ENCODE measurements at places on chromosomes 5 and 9.
A peak's percentile ranks its signal among the peaks of the same experiment; 100 is the strongest.

- H3K4me3 ChIP-seq: peak overlapping the region; percentile 62
- H3K4me1 ChIP-seq: no peaks in the 10 kb centered on the region
- no peaks in the 10 kb centered on the region for H3K36me3 ChIP-seq
- H3K27me3 ChIP-seq: no peaks in the 10 kb centered on the region
Measured at GRCh38 chr5:6711409-6712141, 1.7 kb upstream of the TENT4A start.

DNA sequence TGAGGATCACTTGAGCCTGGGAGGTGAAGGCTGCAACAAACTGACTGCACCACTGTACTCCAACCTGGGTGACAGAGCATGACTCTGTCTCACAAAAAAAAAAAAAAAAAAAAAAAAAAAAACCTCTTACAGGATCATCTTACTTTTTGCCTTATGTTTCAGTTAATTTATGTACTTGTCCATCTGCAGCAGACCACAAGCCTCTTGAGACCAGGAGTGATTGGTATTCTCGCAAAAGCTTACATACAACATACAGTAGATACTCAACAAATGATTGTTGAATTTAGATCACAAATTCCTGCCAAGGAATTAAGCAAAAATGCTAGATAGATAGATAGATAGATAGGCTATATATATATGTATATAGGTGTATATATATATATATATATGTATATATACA, 12.4 kb downstream of the CEMIP2 start:
- peak; percentile 21 for DNase-seq
- H3K36me3 ChIP-seq: no peaks in the 10 kb centered on the region
- peaks cover 5% of the 10 kb centered on the region for H3K4me1 ChIP-seq
- no peaks in the 10 kb centered on the region for H3K27me3 ChIP-seq

DNA sequence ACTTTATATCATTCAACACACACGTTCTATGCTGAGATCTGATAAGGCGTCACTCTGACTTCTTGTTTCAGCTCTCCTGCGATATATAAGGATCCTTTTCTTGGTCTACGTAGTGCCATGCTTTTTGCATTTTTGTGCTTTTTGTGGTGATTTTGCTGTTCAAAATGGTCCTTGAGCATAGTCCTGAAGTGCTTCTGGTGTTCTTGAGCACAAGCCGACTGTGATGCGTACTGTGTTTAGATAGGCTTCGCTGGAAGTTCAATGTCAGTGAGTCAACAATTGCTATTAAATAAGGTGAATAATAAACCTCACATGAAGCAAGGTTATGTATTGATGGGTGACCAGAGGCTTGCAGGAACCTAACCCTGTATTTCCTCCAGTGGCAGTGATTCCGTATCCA, 46.8 kb downstream of the ACO1 start:
- H3K4me3 ChIP-seq: no peak overlapping the region
- no peaks in the 10 kb centered on the region for H3K27me3 ChIP-seq
- no peaks in the 10 kb centered on the region for H3K4me1 ChIP-seq
- H3K27ac ChIP-seq: no peak overlapping the region

DNA sequence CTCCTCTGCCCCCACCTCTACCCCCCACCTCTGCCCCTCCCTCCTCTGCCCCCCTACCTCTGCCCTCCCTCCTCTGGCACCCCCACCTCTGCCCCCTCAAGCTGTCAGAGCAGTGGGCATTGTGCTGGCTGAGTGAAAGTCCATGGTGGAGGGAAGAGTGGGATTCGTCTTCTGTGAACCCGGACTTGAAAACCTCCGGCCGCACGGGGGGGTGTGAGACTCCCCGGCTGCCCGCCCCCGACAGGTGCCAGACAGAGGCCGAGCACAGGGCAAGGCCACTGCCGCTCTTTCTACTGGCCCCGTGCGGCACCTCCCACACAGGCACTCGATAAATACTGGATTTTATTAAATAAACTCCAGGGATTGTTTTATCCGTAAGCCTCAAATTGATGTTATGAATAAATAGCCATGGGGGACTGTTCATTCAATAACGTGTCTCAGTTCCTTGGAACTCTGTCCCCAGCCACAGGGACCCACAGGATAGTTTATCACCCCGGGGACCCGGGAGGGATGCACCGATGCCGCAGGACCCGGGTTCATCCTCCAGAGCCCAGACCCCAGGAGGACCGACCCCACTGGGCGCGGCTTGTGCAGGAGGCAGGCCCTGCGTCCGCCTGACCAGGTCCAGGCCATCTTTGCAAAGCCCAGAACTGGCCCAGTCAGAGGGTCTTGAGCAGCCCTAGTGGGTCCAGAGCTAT, 2.6 kb upstream of the QRFP start:
- no peak overlapping the region for H3K4me3 ChIP-seq
- peaks cover 4% of the 10 kb centered on the region for H3K4me1 ChIP-seq
- peaks cover 24% of the 10 kb centered on the region for H3K27me3 ChIP-seq
- peak; percentile 40 for DNase-seq

DNA sequence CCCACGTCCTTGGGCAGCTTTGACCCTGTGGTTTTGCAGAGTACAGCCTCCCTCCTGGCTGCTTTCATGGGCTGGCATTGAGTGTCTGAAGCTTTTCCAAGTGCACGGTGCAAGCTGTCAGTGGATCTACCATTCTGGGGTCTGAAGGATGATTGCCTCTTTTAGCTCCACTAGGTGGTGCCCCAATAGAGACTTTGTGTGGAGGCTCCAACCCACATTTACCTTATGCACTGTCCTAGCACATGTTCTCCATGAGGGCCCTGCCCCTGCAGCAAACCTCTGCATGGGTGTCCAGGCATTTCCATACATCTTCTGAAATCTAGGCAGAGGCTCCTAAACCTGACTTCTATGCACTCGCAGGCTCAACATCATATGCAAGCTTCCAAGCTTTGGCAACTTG, 644.2 kb upstream of the CDH9 start:
- H3K4me3 ChIP-seq: no peak overlapping the region
- no peaks in the 10 kb centered on the region for H3K4me1 ChIP-seq

DNA sequence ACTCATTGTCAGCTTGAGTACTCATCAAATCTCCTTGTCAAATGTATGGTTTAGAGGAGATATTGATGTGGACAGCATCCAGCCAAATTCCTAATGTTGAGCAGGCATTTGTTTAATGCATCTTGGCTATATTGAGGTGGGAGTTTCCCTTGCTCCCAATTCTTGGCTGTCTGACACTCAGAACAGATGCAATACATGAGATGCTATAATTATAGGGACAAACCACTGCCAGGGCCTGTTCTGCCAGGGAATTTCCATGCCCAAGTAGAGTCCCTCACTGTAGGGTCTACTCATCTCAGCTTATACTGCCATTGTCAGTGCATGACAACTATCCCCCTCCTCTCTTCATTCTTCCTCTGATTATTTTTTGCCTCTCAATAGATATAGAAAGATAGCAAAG, 392.0 kb upstream of the KCNN2 start:
- H3K36me3 ChIP-seq: no peaks in the 10 kb centered on the region
- H3K27ac ChIP-seq: no peak overlapping the region
- no peak overlapping the region for H3K4me3 ChIP-seq
- no peaks in the 10 kb centered on the region for H3K27me3 ChIP-seq
- no peaks in the 10 kb centered on the region for H3K4me1 ChIP-seq

GRCh38 chr5:58887721-58888409, 305.0 kb downstream of the RAB3C start:
- H3K36me3 ChIP-seq: no peaks in the 10 kb centered on the region
- DNase-seq: no peak
- H3K27ac ChIP-seq: no peak overlapping the region
- H3K27me3 ChIP-seq: no peaks in the 10 kb centered on the region
- no peaks in the 10 kb centered on the region for H3K4me1 ChIP-seq

DNA sequence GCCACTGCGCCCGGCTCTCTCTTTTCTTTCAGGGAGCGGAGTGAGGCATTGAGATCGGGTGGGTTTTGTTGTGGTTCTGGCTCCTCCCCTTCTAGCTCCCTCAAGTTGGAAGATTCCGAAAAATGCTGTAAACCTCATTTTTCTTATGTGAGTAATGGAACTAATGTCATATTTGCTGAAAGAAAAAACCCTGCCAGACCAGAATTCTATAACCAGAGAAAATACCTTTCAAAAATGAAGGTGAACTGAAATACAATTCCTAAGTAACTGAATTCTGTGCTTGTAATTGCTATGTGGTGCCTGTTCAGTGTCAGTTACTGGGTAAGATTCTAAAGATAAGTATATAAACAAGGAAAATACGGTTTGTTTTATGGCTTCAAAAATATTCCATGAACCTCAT, 30.9 kb upstream of the CDK20 start:
- no peaks in the 10 kb centered on the region for H3K27me3 ChIP-seq
- H3K4me3 ChIP-seq: no peak overlapping the region
- no peak overlapping the region for H3K27ac ChIP-seq
- no peaks in the 10 kb centered on the region for H3K36me3 ChIP-seq

DNA sequence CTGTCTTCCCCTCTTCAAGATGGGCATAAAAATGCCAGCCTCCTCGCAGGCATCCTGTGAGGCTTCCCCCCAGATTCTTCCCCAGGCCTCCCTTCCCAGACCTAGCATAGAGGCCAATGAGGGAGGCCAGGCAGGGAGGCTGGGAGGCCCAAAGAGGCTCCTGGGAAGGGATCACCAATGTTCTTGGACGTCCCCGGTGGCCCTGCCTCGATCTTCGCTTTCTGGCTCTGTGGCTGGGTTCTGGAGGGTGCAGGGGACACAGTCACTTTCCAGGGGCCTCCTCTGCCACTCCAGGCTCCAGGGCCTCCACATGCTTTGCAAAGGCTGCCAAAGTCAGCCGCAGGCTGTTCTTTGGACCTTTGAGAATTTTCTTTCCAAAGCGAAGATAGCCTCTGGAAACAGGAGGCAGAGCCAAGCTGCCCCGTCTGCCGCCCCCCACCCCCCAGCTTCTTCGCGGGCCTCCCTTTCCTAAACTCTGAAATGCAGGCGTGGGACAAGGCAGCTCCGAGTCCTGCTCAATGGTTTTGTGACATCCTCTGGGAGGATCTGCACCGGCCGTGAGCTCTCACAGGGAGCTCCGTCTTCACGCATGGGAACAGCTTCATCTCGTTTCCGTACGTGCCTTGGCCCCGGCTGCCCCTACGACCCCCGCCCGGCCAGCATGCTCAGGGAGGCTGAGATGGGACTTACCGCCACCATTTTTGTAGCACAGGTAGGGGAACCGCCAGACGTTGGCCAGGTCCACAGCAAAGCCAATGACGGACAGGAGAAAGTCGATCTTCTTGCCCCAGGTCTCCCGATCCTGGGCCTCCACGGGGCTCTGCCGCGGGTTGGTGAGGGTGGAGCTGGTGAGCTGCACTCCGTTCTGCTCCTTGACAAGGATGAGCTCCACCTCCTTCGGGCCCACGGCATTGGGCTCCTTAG, 2.8 kb downstream of the SLC6A3 start:
- H3K4me3 ChIP-seq: no peak overlapping the region
- peaks cover 4% of the 10 kb centered on the region for H3K4me1 ChIP-seq
- no peak for DNase-seq
- H3K27ac ChIP-seq: no peak overlapping the region

DNA sequence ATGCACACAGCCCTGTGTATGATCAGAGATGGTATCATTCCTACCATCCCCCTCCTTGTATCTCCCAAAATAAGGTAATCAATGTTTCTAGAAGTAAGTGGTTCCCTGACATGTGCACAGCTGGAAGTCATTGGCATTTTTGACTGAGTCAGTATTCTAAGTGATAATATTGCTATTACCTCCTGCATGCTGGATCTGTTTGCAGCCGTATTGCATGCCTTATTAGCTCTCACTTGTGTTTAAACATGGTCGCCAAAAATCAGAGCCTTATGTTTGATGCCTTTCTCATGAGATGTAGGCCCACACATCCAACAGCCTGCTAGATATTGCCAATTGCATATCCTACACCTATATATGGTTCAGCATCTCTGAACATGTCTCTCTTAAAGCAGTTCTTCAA, 254.3 kb downstream of the CDH12 start:
- no peak overlapping the region for H3K27ac ChIP-seq
- H3K4me1 ChIP-seq: no peaks in the 10 kb centered on the region
- no peak for DNase-seq
- no peaks in the 10 kb centered on the region for H3K27me3 ChIP-seq
- H3K36me3 ChIP-seq: no peaks in the 10 kb centered on the region

- no peak overlapping the region for H3K4me3 ChIP-seq
- no peaks in the 10 kb centered on the region for H3K36me3 ChIP-seq
- H3K4me1 ChIP-seq: peaks cover 10% of the 10 kb centered on the region
- H3K27me3 ChIP-seq: no peaks in the 10 kb centered on the region
- H3K27ac ChIP-seq: no peak overlapping the region
Measured at GRCh38 chr5:133032852-133033742, 6.7 kb upstream of the ZCCHC10 start.

DNA sequence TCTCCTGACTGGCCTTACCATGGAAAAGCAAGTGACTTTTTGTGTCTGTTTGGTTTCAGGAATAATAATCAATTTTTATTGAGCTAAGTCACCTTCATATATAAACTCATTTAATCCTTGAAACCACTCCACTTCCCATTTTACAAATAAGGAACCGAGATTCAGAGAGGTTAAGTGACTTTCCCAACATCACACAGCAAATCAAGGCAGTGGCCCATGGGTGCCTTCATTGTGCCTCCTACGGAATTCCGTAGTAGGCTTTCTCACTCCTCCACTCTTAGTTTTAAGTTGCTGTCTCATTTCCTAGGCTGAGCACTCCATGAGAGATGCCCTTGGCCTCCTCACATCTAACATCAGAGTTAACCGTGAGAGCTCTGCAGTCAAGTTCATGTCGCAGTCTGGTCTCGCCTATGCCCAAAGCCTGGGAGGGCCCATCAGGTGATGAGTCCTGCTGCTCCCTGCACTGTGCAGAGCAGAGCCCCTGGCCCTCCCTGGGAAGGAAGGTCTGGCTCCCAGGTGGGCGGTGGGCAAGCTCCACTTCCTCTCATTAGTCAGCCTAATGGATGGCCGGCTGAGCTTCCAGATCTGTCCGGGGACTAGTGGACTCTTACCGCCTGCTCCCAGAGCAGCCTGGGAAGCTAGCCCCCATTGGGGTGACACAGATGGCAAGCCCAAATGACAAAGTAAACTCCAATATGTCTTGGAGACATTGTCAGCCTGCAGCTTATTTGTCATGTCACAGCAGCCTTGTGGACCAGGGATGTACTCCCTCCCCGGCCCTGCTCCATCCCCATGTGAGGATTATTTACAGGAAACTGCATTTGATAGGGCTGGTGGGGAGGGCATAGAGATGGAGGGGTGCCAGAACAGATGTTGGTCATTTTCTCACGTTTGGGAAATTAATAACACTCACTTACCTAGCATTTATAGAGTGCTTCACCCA, 123.4 kb downstream of the MVB12B start:
- no peak overlapping the region for H3K4me3 ChIP-seq
- no peaks in the 10 kb centered on the region for H3K4me1 ChIP-seq
- H3K27ac ChIP-seq: no peak overlapping the region
- peaks cover 6% of the 10 kb centered on the region for H3K36me3 ChIP-seq
- no peak for DNase-seq

GRCh38 chr9:76333388-76333787, 60.8 kb downstream of the RFK start:
- H3K27me3 ChIP-seq: no peaks in the 10 kb centered on the region
- H3K4me3 ChIP-seq: no peak overlapping the region
- no peaks in the 10 kb centered on the region for H3K36me3 ChIP-seq
- H3K27ac ChIP-seq: no peak overlapping the region
- no peak for DNase-seq
- H3K4me1 ChIP-seq: no peaks in the 10 kb centered on the region

- H3K27ac ChIP-seq: no peak overlapping the region
- peaks cover 10% of the 10 kb centered on the region for H3K36me3 ChIP-seq
- no peak for DNase-seq
- H3K27me3 ChIP-seq: no peaks in the 10 kb centered on the region
- H3K4me3 ChIP-seq: no peak overlapping the region
Measured at GRCh38 chr5:74693191-74693590, 8.2 kb downstream of the HEXB start.

Data from SJCRH30 (cell line).